Dorsolateral prefrontal cortex (tissue), 122 donors: ENCODE measurements at places on chromosomes 11 and 22.

DNA sequence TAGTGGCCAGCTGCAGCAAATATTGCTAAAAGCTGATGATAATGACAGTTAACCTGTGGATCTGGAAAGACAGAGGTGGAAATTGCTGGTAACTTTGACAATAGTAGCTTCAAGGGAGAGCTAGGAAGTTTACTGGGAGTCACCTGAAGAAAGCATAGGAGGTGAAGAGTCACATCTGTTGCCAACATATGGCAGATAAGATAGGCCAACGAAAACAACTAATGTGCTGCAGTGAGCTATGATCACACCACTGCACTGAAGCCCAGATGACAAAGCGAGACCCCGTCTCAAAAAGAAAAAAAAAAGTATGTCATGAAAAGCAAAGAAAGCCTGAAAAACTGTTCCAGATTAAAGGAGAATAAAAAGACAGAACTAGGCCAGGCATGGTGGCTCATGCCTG is 4.3 kb upstream of the PRDM10 start:
- no peak for DNase-seq

- no peak for DNase-seq
Measured at GRCh38 chr11:126361400-126361799, 5.9 kb downstream of the ST3GAL4 start.

GRCh38 chr11:119976805-119977560 is 160.9 kb downstream of the TRIM29 start:
- DNase-seq: no peak

- peak; percentile 24 for DNase-seq
Measured at GRCh38 chr22:45317551-45318167, 7.9 kb downstream of the FAM118A start.

GRCh38 chr22:42184852-42185251 is 54.2 kb upstream of the CYP2D6 start:
- no peak for DNase-seq

DNA sequence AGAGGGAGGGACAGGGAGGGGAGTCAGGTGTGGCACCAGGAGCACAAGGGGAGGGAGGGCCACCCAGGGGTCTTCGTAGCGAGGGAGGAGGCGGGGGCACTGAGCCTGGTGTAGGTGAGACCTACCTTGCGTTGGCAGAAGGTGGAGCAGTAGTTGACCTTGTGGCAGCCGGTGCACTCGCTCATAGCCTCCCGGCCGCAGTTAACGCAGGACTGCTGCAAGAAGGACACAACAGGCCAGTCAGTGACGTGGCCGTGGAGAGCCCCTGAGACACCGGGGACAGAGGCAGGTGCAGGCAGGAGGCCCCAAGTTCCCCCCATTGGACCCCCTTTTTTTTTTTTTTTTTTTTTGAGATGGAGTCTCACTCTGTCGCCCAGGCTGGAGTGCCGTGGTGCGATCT is 16.8 kb downstream of the DRD4 start:
- no peak for DNase-seq

GRCh38 chr11:92123540-92123939 is 101.1 kb upstream of the FAT3 start:
- DNase-seq: no peak

GRCh38 chr11:73528483-73529203 is 69.3 kb downstream of the FAM168A start:
- no peak for DNase-seq

DNA sequence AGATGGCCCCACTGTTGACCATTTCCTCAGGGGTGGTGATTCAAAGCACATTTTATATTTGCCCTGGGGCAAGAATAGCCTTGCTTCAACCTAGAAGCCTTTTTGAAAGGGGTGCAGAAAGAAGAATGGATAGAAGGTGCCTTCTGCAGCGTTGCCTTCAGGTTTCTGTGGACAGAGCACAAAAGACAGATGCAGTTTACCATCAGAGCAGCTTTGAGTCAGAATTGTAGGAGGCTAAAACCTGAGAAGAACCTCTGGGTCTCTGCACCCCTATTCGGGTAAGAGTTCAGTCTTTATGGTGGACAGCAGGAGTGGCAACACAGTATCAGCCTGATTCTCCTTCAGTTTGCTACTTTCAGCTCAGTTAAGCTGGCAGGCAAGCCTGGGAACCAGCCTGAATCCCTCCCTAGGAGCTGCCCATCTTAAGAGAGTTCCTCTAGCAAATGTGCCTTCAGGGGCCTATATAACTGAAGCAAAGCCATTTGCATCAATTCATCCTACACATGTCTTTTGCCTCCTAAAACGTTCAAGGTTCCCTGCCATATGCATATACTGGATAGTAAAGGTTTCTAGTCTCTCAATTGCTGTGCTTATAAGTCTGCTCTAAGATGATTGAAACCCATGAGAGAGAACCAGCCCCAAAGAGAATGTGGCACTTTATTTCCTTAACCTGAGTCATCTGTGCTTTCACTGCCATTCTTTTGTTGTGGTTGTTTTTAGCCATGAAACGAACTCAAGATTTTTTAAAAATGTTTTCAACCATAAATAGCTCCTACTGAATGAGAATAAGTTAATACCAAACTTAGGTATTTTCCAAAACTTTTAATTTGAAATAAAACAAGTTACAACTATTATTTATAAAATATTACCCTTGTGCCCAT is 123.0 kb downstream of the TRIM44 start:
- no peak for DNase-seq

GRCh38 chr22:16827506-16827905 is 2.3 kb upstream of the XKR3 start:
- DNase-seq: no peak

GRCh38 chr11:11622340-11622706 is 518 bp upstream of the GALNT18 start:
- DNase-seq: no peak

GRCh38 chr11:61805146-61805545 is 11.7 kb downstream of the FADS1 start:
- DNase-seq: no peak

DNA sequence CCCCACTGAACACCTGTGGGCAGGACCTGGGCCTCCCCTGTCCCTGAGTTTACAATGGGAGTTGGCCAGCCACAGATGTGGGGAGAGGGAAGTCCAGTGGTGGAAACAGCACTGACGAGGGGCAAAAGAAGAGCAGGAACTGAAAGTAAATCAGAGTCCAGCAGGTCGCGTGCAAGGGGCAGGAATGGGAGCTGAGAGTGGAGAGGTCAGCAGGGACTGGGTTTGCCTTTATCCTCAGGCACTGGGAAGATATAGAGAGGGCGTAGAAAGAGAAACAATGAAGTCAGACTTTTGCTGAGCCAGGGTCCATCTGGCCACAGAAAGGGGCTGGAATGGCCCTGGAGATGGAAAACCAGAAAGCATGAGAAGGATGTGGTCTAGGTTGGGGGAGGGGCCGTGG is 8.5 kb downstream of the P2RY6 start:
- DNase-seq: no peak

DNA sequence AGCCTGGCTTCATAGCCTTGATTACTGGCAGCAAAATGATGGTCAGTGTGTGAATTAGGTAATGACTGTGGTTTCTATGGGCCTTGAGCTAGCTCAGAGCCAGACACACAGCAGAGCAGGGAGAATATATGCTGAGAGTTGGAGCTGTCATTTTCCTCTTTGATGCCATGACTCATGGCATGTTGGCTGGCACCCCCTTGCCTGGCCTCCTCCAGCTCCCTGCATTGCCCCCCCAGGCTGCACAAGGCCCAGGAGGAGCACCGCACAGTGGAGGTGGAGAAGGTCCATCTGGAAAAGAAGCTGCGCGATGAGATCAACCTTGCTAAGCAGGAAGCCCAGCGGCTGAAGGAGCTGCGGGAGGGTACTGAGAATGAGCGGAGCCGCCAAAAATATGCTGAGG is 20.3 kb upstream of the RRM1 start:
- DNase-seq: peak; percentile 45

- DNase-seq: no peak
Measured at GRCh38 chr11:65218446-65218845, 36.7 kb downstream of the CAPN1 start.

GRCh38 chr22:31160328-31160978 is 471 bp downstream of the RNF185 start:
- no peak for DNase-seq

DNA sequence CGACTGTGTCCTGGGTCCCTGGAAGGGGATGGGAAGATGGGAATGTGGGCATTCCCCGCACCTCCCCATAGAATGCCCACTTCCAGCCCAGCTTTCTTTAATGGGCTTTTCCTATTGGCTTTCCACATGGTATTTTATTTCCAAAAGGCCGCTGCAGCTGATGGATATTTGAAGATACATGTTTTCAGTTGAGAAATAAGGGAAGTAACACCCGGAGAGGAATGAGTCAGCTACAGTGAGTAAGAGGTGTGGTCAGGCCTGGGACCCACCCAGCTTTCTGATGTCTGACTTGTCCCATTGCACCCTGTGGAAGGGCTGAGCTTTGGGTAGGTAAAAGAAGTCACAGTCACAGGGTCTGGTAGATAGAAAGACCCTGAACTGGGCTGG is 476.9 kb downstream of the MIAT start:
- DNase-seq: no peak

DNA sequence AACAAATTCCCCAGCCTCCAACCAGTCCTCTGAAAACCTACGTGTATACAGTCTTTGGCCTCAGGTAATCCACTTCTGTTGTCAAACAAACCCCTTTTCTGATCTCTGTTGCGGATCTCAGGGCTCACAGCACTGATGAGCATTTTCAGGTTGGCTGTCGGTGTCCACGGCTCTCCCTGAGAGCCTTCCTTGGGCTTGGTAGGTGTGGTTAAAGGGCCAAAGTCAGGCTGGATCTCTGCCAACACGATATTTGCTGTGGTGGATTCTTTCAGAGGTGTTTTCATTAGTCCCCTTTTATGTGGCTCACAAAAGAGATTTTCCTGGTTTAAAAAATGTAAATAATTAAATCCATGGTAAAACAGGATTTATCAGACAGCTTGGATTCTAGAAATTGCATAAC is 2.9 kb downstream of the E2F8 start:
- DNase-seq: no peak

- peak; percentile 43 for DNase-seq
Measured at GRCh38 chr22:37196539-37197450, 8.7 kb upstream of the C1QTNF6 start.

- DNase-seq: peak; percentile 90
Measured at GRCh38 chr22:49582181-49582580, 245.5 kb downstream of the BRD1 start.

DNA sequence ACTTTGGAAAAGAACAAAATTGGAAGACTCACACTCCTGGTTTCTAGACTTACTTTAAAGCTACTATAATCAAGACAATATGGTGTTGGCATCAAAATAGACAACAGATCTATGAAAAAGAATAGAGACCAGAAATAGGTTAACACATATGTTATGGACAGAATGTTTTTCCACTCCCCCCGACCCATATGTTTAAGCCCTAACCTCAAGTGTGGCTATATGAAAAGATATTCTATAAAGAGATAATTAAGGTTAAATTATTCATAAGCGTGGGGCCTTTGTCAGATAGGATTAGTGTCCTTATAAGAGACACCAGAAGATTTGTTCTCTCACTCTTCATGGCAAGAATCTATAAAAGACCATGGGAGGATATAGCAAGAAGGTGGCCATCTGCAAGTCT is 440.0 kb downstream of the AASDHPPT start:
- DNase-seq: no peak

GRCh38 chr22:27676545-27677213 is 124.9 kb downstream of the MN1 start:
- DNase-seq: no peak

DNA sequence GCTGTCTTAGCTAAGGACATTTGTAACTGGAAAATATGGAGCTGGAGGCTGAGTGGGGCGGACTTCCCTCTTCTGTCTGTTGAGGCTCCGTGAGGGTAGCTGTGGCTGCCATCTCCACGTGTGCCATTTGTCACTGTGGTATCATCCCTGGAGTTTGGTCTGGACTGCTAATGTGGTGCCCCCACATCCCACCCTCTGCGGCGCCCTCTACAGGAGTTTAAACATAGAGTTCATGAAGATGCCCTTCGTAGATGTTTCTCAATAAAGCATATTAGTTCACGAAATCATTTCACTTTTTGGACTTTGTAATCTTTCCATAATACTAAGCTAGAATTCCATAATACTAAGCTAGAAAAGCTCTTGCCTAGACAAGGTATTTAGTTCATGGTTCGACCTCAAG is 52.4 kb downstream of the TECTA start:
- DNase-seq: no peak

DNA sequence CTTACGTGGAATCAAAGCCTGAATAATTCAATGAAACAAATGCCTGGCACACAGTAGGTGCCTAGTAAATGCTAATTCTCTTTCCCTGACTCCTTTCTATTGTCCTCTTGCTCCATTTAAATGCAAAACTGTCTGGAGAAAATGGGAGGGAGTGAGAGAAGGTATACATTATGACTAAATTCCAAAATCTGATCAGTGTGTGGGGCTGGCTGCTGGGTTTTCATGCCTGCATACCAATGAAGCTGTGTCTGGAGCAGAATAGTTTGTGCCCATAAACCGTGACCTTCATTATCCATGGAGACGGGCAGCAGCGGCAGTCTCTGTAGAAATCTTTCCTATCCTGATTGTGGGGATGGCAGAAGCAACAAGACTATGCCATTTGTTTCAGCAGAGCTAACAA is 223.4 kb upstream of the ZBED5 start:
- no peak for DNase-seq

GRCh38 chr11:30459306-30459705 is 126.8 kb downstream of the MPPED2 start:
- no peak for DNase-seq

DNA sequence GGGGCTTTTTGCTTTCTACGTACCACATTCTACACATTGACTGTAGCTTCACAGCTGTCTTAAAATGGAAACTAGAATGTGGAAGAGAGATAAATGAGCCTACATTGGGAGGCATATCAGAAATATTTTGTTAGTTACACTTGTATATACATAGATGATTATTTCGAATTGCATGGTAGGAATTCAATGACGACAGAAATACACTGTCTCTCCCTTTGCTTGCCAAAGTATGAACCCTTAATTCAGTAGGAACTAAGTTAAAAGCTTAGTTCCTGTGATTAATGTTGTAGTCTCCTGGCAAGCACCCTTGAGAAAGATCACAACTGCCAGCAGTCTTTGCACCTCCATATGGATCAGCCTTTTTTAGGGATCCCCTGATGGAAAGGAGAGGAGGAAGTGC is 10.1 kb downstream of the C11orf87 start:
- no peak for DNase-seq

DNA sequence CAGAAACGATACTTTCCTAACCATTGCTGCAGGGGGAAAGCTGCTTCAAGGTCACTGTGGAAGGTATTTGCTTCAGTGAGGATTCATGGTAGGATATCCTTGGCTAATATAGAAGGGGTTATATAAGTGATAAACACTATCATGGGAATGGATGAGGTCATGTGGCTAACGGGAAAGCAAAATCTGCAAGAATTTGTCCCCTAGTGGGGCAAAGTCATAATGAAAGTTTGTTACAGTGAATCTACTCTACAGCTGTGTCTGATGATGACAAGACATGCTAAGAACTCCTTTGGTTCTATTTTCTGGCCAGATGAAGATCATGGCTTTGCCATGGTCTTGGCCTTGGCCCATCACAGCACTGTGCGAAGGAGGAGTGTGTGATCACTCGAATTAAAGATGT is 13.8 kb downstream of the MMP20 start:
- no peak for DNase-seq
